T-helper 2 cell treated with Interferon-gamma antibody and Interleukin-4, amounts not matched to agents 5 μg/mL and 100 μg/mL, for 36 hours (primary cell): ENCODE measurements at places on chromosomes 3 and 15.
A peak's percentile ranks its signal among the peaks of the same experiment; 100 is the strongest.

GRCh38 chr15:99536422-99537040 lies 29.3 kb upstream of the MEF2A start:
- no peaks in the 10 kb centered on the region for H3K4me1 ChIP-seq
- H3K27ac ChIP-seq, result no peak overlapping the region
- no peak overlapping the region for H3K4me3 ChIP-seq
- H3K36me3 ChIP-seq, result no peaks in the 10 kb centered on the region
- peaks cover 4% of the 10 kb centered on the region for H3K27me3 ChIP-seq

- no peak overlapping the region for H3K27ac ChIP-seq
- DNase-seq, result no peak
- peaks cover 83% of the 10 kb centered on the region for H3K36me3 ChIP-seq
Measured at GRCh38 chr3:122714273-122714672, 33.6 kb downstream of the PARP14 start.

- DNase-seq, result peak; percentile 44
- H3K4me3 ChIP-seq, result peak overlapping the region; percentile 10
- H3K27me3 ChIP-seq, result no peaks in the 10 kb centered on the region
- H3K27ac ChIP-seq, result no peak overlapping the region
- H3K36me3 ChIP-seq, result peaks cover 1% of the 10 kb centered on the region
Measured at GRCh38 chr3:170055209-170055608, 17.4 kb downstream of the GPR160 start.

- H3K36me3 ChIP-seq, result peaks cover 48% of the 10 kb centered on the region
- H3K27ac ChIP-seq, result no peak overlapping the region
- H3K4me1 ChIP-seq, result peaks cover 9% of the 10 kb centered on the region
Measured at GRCh38 chr3:48696156-48696555, 10.4 kb upstream of the NCKIPSD start.

- no peak overlapping the region for H3K4me3 ChIP-seq
- H3K36me3 ChIP-seq, result no peaks in the 10 kb centered on the region
- peaks cover 5% of the 10 kb centered on the region for H3K27me3 ChIP-seq
- H3K27ac ChIP-seq, result no peak overlapping the region
- no peaks in the 10 kb centered on the region for H3K4me1 ChIP-seq
Measured at GRCh38 chr3:43523454-43524053, 98.3 kb downstream of the ANO10 start.

GRCh38 chr3:64082961-64083541 lies 59.8 kb upstream of the PSMD6 start:
- peaks cover 4% of the 10 kb centered on the region for H3K4me1 ChIP-seq
- no peak overlapping the region for H3K27ac ChIP-seq
- H3K27me3 ChIP-seq, result no peaks in the 10 kb centered on the region
- no peak for DNase-seq
- H3K36me3 ChIP-seq, result no peaks in the 10 kb centered on the region

- H3K27ac ChIP-seq, result no peak overlapping the region
- peaks cover 4% of the 10 kb centered on the region for H3K27me3 ChIP-seq
- no peaks in the 10 kb centered on the region for H3K4me1 ChIP-seq
- H3K36me3 ChIP-seq, result no peaks in the 10 kb centered on the region
- no peak overlapping the region for H3K4me3 ChIP-seq
Measured at GRCh38 chr15:83538682-83539081, 91.5 kb downstream of the SH3GL3 start.

- no peak for DNase-seq
- H3K27ac ChIP-seq, result no peak overlapping the region
- peaks cover 18% of the 10 kb centered on the region for H3K36me3 ChIP-seq
- H3K27me3 ChIP-seq, result no peaks in the 10 kb centered on the region
- peaks cover 4% of the 10 kb centered on the region for H3K4me1 ChIP-seq
Measured at GRCh38 chr15:65106011-65106590, 8.9 kb downstream of the UBAP1L start.

DNA sequence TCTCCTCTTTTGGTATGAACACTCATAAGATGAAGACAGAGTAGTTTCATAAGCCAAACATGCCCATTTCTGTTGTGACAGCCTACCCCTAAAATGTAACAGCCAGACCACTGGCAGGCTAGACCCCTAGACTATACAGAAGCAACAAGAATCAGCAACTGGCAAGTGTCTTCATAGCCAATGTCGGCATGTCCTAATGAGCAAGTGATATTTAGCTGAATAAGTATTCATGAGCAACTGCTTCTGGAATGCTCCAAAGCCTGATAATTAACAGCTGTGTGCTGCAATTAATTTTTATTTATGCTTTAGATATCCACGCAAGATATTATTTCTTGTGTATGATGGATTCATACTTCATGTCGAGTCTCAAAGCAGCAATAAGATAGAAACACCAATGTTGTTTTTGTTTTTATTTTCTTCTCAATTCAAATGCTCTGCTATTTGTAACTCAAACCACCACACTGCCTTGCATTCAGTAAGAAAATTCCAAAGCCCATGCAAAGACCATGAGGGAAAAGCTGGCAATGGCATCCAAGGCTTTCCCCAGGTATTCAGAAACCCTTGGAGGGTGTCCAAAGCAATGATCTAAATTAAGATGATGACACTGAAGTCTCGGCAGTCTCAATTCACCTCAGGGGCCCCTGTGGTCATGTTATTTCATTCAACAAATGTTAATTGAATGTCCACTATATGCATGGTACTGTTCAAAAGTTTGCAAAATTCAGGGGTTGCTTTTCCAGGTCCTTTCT lies 167.7 kb upstream of the NECTIN3 start:
- H3K4me3 ChIP-seq, result no peak overlapping the region
- no peaks in the 10 kb centered on the region for H3K36me3 ChIP-seq
- no peak overlapping the region for H3K27ac ChIP-seq
- peaks cover 2% of the 10 kb centered on the region for H3K27me3 ChIP-seq
- DNase-seq, result no peak

DNA sequence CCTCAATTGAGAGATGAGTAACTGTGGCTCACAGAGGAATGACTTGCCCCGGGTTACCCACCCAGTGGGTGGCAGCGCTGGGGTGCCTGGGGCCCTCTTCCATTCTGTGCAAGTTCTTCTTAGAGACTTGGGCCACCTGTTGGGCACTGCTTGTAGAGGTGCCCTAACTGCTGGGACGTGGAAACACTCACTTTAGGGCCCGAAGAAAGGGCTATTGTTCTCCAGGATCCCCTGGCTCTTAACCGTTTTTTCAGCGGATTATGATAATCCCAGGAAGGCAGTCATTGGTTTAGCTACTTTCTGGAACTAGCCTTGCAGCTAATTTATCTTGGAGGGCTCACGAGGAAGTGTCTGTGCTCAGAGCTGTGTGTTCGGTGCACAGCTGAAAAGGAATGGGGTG lies 66.0 kb upstream of the GCNT3 start:
- H3K36me3 ChIP-seq, result no peaks in the 10 kb centered on the region
- H3K27ac ChIP-seq, result no peak overlapping the region
- H3K4me1 ChIP-seq, result peaks cover 11% of the 10 kb centered on the region
- H3K27me3 ChIP-seq, result peaks cover 10% of the 10 kb centered on the region
